ENCODE measurements at places on chromosomes 4 and X. TPM values are rescaled to one million over a fixed set of nuclear protein-coding genes. Genes with fewer than 3 reads are reported as not detected.

Gene PFKFB1
- not detected for total RNA-seq

Gene HSD17B13
- total RNA-seq = not detected

Gene F8
- total RNA-seq = 44.3 TPM

GRCh38 chr4:145815626-145816025 is 123.0 kb downstream of the ZNF827 start:
- no peak for DNase-seq
